Calu3 (cell line): ENCODE measurements at places on chromosomes 4 and X. TPM values are rescaled to one million over a fixed set of nuclear protein-coding genes. Genes with fewer than 3 reads are reported as not detected.
A peak's percentile ranks its signal among the peaks of the same experiment; 100 is the strongest.

- peak; percentile 43 for DNase-seq
Measured at GRCh38 chr4:13907255-13907751, 279.8 kb upstream of the BOD1L1 start.

- no peak for DNase-seq
Measured at GRCh38 chrX:150405006-150405405, 41.9 kb downstream of the MAMLD1 start.

DNA sequence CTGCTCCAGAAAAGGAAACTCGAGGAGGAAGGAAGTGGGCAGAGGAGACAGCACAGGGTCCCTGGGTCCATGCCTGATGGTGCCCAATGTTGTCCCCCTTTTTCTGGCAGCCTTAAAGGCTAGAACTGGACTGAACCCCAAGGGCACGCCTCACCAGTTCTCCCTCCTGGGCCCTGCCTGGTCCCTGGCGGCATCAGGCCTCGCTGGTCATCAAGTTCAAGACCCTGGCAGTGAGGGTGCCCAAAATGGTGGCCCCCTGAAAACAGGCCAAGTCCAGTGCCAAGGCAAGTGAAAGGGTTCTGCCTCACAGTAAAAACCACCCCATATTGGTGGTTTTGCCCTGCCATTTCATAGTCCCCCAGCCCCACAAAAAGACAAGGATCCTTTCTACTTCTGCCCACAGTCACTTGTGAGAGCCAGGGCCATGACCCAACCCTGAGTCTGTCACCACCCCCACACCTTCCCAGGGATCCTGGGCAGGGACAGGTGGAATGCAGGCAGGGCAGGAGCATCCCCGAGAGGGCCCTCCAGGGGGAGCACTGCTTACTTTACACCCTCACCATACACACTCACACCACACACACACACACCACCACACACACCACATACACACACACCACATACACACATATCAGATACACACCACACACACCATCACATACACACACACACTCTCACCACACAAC lies 107.6 kb downstream of the DCTD start:
- no peak for DNase-seq

DNA sequence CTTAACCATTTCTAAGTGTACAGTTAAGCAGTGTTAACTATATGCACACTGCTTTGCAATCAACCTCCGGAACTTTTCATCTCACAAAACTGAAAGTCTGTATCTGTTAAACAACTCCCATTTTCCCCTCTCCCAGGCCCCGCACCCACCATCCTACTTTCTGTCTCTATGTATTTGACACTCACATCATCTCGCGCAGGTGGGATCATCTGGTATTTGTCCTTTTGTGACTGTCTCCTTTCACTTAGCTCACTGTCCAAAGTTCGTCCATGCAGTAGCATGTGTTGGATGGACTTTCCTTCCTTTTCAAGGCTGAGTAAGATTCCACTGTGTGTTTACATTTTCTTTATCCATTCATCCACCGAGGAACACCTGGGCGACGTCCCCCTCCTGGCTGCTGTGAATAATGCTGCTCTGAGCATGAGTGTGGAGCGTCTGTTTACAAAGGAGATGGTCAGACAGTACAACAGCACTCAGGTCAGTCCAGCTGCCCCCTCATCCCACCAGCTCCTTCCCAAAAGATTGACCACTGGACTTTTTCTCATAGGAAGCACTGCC lies 39.8 kb downstream of the DCTD start:
- no peak for DNase-seq

DNA sequence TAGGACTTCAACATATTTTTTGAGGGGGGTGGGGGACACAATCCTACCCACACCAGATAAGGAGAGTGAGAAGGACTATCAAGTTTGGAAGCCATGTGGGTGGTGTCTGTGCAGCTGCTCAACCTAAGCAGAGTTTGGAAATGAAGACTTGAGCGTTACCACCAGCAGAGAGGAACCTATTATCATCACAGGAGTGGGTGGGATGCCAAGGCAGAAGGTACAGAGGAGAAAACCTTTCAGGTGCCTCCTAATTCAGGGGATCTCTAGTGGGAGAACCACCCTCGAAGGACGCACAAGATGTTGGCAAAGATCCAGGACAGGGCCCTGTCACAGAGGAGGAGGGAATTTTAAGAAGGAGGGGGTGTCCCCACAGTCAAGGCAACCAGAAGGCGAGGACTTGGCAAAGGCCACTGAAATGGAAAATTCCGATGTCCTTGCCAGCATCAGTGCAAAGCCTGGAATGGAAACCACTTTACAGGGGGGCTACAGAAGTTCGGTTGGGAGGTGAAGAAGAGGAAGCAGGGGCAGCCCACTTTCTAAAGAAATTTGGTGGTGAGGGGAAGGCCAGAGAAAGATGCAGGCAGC lies 8.4 kb upstream of the GPM6B start:
- no peak for DNase-seq

DNA sequence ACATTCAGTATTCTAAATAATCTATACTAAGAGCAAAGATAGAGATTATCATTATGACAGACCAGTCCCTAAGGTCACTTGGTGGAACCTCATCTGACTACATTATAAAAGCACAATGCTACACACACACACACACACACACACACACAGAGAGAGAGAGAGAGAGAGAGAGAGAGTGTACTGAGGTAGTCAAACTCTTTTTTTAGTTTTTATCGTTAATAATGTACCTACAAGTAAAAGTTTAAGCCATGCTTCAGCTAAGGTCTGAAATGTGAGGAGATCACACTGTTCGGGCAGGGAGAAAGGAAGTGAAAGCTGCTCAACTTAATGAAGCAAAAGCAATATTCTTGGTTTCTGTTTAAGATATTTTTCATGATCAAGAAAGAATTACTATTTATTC lies 75.8 kb upstream of the CCDC160 start:
- no peak for DNase-seq

DNA sequence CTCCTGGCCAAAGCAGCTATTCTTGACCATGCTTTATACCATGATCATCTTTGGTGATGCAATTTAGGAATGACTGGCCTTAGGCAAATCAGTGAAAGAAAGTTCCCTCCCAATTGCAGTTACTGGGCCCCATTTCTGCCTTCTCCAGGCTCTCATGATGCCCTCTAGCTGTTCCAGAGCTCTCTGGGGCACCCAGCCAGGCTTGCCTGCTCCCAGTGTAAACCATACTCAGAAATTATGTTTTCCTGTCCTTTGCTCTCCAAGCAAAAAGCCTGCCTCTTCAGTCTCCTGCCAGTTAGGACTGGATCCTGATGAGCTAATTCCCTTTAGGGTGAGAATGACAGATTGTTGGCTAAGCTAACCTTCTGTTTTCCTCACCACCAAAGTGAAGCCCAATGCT lies 85.3 kb upstream of the RBPJ start:
- no peak for DNase-seq

DNA sequence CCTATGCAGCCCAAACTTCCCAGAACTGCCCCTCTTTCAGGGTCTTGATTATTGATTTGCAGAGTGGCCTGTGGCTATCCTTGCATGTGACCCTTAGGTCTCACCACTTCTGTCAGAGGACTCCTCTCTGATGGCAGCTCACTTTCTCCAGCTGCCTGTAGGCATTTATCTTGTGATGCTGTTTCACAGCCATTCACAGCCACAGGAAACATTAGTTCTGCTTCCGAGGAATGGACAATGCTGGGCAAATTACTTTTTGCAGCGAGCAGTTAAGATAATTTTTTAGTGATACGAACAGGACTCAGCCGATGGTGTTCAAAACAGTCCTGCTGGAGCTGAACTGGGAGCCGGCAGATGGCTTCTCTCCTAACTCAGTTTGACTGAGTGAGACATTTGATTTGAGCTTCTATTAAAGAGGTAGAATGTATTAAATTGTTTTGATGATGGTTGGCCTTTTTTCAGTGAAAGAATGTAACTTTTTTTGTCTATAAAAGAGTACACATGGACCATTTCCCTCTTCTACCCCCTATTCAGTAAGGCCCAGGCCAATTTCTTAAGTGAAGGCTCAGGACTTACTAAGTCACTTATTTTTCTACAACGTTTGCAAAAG lies 58.4 kb upstream of the TMEM150C start:
- DNase-seq = no peak

DNA sequence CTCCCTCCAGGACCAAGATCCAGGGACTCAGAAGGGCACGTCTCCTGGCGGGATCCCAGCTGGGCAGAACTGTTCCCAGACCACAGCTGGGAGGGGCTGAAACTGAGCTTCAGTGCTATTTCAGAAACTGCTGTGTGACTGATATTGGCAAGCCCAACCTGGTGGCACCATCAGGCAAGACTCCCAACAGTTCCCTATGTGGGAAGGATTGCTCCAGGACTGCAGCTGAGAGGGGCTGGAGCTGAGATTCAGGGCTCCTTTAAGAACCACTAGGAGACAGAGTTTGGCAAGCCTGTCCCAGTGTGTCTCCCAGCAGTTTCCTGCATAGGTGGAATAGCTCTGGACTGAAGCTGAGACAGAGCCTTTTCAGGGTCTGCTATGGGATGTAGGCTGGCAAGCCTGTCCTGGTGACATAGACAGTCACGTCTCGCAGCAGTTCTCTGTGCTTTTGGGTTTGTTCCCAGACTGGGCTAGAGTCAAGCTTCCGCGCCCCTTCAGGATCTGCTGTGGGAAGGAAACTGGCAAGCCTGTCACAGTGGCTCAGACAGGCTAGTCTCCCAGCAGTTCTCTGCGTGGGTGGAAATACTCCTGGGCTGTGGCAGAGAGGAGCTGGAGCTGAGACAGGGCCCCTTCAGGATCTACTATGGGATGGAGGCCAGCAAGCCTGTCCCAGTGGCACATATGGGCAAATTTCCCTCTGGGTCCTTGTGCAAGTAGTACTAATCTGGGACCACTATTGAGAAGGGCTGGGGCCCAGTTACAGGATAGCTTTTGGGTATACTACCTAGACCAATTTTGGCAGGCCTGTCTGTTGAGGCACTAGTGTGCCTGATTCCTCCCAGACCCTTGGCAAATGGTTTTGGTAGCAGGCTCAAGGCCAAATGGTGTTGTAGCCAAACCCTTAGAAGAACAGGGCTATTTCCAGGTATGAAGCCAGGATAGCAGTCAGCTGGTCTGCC lies 20.2 kb upstream of the MED14 start:
- DNase-seq = no peak

- DNase-seq = no peak
Measured at GRCh38 chr4:125517831-125518230, 203.1 kb downstream of the FAT4 start.

- no peak for DNase-seq
Measured at GRCh38 chr4:175823015-175823742, 11.1 kb upstream of the GPM6A start.

DNA sequence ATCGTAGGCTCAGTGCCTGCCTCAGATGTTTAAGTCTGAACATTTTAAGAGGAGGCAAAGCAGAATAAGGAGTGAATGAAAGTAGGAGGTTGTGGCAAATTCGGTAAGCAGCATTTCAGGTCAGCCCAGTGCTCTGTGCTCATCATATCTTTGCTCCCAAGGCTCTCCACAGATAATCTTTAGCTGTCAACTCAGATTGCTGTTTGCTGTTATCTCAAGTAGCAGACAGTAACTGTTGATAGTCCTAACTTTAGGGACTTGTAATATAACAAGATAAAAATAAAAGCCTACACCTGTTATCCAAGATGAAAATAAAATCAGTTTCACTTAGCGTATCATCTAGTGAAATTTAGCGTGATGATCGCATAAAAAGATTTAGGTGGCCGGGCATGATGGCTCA lies 18.6 kb upstream of the CLTRN start:
- DNase-seq = no peak

DNA sequence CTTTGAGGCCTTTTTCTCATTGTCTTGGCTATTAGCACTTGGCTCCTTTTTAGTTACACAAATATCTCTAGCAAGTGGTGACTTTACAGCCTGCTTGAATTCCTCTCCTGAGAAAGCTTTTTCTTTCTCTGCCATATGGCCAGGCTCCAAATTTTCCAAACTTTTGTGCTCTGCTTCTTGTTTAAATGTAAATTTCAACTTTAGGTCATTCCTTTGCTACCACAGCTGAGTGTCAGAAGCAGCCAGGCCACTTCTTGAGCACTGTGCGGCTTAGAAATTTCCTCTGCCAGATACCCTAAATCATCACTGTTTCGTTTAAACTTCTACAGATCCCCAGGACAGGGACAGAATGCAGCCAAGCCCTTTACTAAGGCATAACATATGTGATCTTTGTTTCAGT lies 222.4 kb downstream of the FBXO8 start:
- DNase-seq = no peak

DNA sequence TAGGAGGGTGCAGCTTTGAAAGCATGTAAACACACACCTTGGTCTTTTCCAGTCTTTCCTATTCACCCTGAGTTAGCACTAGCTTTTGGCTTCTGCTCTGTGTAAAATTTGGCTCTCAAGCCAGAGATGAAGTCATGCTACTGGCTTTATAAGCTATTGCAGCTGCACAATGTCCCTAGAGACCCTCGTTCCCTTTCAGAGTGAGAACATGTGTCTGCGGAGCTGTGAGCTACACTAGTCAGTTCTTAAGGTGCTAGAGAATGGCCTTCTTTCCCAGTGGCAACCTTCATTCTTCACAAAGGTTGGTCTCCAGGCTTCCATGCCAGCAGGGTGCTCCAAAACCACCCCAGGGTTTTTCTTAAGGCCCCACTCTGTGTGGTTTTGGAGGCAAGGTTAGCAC lies 199.1 kb downstream of the SPATA18 start:
- DNase-seq = no peak

GRCh38 chrX:38636949-38637819 lies 75.8 kb downstream of the TSPAN7 start:
- DNase-seq = no peak

GRCh38 chr4:89257376-89257775 lies 50.2 kb downstream of the GPRIN3 start:
- no peak for DNase-seq

GRCh38 chr4:73729534-73730165 lies 10.7 kb upstream of the CXCL8 start:
- DNase-seq = peak; percentile 59

DNA sequence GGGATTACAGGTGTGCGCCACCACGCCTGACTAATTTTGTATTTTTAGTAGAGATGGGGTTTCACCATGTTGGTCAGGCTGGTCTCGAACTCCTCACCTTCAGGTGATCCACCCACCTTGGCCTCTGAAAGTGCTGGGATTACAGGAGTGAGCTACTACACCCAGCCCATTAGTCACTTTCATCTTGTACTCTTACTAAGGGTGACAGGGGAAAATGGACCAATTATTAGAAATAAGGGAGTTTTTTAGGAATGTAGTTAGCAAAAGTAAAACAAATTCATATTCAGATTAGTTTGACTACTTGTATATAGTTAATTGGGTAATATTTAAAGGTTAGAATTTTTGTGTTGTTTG lies 26.1 kb downstream of the SMARCA5 start:
- DNase-seq = no peak

- no peak for DNase-seq
Measured at GRCh38 chrX:107683124-107683895, 55.0 kb downstream of the PRPS1 start.

DNA sequence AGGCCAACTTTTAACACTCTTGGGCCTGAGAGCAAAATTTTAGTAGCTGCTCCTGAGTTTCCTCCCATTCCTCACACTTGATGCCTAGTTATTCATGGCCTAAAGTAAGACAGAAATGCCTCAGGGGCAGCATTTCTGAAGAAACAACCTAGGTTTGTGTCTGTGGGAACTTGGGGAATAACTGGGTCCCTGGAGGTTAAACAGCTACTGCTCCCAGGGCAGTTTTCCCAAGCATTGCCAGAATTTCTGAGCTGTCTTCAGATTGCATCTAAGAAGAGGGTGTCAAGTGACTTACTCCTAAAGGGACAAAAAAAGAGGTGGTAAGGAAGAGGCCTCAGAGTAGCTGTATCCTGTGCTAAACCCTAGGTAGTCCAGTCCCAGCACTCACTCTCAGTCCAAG lies 130.8 kb upstream of the ACSL4 start:
- no peak for DNase-seq

LPAR4 gene
- not detected in 2 replicates for total RNA-seq

RTL3 gene
- total RNA-seq = not detected in 2 replicates

IL9R gene
- total RNA-seq = not detected in 2 replicates

TEX13C gene
- total RNA-seq = not detected in 2 replicates

CENPVL1 gene
- total RNA-seq = not detected in 2 replicates

FRG2 gene
- total RNA-seq = not detected in 2 replicates

BMX gene
- not detected in 2 replicates for total RNA-seq
